ENCODE measurements at places on chromosomes 7 and 10. TPM values are rescaled to one million over a fixed set of nuclear protein-coding genes. Genes with fewer than 3 reads are reported as not detected.

CAMK2B gene
- 99.5 TPM for total RNA-seq

MUC12 gene
- total RNA-seq = 0.41 TPM

EFCAB10 gene
- total RNA-seq = 3.3 TPM

TCERG1L gene
- total RNA-seq = 2.0 TPM
